NCI-H1694 treated with DMSO at 0.1 percent for 48 hours (cell line): ENCODE measurements at places on chromosomes 3 and 15.

- DNase-seq, result no peak
Observed at GRCh38 chr3:186760897-186761447, 22.4 kb upstream of the EIF4A2 start.

- no peak for DNase-seq
Observed at GRCh38 chr15:65326818-65327217, 22.3 kb downstream of the RNU5B-1 start.

DNA sequence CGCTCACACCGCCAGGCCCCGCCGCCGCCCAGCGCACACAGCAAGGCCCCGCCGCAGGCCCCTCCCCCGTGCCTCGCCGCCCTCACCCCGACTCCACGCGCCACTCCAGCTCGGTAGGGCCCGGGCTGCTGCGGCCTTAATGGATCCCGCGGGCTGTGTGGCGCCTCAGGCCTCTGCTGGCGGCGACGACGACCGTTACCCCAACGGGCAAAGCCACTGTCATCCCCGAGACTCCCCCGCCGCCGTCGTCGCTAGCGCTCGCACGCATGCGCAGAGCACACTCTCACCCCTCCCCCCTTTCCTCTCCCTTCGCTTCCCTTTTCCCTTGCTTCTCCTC lies at the start of gene MSL2:
MSL2 (minus strand) TSS at position 272 of the 337 bp plus-strand sequence. CDS start 1,222 bp downstream, outside the sequence.
- DNase-seq, result no peak

GRCh38 chr15:47551079-47551478 lies 166.2 kb upstream of the SEMA6D start:
- no peak for DNase-seq

DNA sequence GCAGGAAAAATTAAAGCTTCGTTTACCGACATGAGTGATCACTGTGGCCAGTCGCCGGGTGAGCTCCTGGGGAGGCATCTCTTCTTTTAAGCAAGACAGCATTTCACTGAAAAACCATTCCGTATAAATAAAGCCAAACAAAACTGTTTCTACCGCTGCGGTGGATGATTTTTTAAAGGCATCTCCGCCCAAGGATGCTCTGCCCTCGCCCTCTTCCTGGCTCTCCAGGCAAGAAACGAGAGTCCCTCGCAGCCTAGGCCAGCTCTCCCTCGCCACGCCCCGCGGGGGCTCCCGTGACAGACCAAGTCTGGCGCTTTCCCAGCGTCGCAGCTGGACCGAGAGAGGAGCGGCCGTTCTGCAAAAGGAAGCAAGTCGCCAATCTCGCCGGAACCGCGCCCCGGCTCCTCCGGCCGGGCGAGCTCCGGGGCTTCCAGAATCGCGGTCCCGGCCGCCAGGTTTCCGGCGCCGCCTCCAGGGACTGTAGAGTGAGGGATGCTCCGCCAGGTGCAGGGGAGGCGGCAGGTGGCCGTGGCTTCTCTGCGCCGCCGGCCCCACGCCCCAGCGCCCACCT lies 458 bp downstream of the MCF2L2 start:
- peak; percentile 9 for DNase-seq

GRCh38 chr3:115890579-115890978 lies 267.3 kb downstream of the GAP43 start:
- DNase-seq, result no peak

DNA sequence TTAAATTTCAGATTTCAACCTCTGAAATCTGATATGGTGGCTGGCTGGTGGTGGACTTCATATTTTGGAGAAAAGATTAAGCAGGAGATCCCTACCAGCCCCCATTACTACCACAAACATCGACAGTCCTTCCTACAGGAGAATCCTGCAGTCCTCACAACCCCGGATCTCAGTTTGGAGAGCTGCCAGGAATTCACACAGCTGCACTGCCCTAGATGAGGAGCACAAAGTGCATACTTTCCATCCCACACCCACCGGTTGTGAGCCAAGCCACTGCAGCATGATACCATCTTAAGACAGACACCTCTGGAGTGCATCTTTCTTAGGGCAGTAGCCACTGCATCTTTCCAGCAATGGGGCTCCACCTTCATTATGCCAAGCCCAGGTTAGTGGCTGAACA lies 185.5 kb upstream of the GPR149 start:
- DNase-seq, result no peak

- DNase-seq, result peak; percentile 0
Observed at GRCh38 chr3:71006810-71007785, 576.4 kb downstream of the FOXP1 start.

DNA sequence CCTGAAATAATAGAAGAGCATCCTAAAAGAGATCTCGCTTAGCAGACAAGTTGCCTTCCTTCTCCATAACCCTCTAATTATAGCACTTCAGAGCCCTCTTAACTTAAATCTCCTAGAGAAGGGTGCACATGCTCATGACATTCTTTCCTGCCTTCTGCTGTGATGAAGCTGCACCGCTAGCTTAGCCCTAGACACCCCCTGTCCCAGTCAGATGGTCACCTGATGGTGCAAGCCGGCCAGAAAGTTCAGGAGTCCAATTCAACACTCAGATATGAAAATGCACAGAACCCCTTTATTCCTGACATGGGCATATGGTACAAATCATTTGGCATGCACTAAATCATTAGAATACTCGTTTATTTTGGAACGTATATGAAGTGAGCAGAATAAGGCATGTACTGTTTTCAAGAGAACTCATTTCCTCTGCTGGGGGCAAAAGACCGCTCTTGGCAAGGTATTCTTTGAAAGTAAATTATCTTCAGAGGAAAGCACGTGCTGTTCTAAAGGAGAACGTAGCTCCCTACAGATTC lies 420.4 kb upstream of the PROK2 start:
- DNase-seq, result no peak

DNA sequence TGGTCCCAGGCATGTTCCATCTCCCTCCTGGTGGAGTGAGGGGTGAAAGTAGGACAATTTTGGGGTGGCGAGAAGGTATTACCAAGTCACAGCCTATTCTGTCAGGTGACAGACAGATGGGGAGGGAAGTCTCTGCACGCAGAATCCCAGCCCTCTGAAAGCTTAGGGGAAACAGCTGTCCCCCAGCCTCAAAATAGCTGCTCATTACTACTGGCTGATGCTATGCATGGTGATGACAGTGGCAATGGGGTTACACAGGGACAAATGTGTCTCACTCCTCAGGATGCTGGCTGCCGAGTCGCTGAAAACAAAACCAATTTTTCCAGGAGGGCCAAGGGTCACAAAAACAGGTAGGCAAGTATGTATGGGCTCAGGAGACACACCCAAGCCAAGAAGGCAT lies 68.8 kb upstream of the OXTR start:
- no peak for DNase-seq

GRCh38 chr3:52481819-52482521 lies 13.2 kb upstream of the STAB1 start:
- DNase-seq, result no peak

- DNase-seq, result no peak
Observed at GRCh38 chr3:3683261-3683660, 116.0 kb upstream of the LRRN1 start.

DNA sequence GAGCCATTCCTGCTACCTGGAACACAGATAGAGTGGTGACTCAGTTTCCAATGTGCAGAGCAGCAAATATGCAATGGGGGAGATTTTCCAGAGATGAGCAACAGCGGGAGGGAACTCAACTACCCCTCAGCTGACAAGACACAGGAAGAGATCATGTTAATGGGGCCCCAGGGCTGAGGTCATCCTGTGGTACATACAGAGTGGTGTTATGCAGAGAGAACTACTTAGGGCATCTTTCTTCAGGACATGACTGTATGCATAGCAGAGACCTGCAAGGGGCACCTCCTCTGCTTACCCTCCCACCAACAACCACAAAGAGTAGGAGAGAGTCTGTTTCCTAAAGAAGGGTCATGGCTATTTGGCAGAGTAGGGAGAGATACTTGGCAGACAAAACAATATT lies 6.8 kb upstream of the TBC1D5 start:
- DNase-seq, result no peak

- no peak for DNase-seq
Observed at GRCh38 chr3:20123131-20123652, 62.8 kb downstream of the SGO1 start.

- DNase-seq, result no peak
Observed at GRCh38 chr3:14307656-14308302, 94.6 kb upstream of the SLC6A6 start.

- no peak for DNase-seq
Observed at GRCh38 chr3:191280111-191280510, 49.1 kb upstream of the CCDC50 start.

GRCh38 chr3:16671690-16672089 lies 66.5 kb upstream of the DAZL start:
- DNase-seq, result no peak

DNA sequence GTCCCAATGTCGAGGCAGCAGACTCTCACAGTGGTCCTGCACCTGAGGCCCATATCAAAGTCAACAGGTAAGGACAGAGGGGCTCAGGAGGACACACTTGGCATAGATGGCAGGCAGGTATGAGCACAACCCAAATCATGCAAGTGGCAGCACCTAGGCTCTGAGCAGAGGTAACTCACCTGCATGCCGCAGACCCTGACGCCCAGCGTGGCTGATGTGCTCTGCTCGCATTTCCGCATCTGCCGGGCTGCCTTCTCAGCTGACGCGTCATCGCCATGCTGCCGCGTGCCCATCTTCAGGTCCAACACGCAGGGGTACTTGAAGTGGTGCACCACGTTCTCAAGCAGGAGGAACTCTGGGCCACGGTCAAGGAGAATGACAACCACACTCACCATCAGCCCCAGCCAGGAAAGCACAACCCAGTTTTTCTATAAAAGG lies 4.2 kb upstream of the GMPPB start:
- no peak for DNase-seq
